ENCODE measurements at places on chromosomes 11 and 22.

DNA sequence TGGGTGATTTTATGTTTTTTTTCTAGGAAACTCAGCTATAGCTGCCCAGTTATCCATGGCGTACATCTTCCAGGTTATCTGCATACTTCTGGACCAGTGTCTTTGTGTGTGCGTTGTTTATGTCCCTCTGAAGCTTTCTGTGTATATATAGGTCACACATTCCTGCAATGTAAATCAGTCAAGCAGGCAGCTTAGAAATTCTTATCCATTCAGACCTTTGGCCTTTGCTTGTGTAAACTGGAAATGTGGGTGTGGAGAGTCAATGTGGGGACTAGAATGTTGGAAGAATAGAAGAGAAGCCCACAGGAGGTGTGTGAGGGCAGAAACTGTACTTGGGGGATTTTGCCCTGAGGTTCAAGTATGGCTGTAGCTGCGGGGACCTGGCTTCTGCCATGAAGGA, 51.7 kb downstream of the BARX2 start:
- no peak for DNase-seq

DNA sequence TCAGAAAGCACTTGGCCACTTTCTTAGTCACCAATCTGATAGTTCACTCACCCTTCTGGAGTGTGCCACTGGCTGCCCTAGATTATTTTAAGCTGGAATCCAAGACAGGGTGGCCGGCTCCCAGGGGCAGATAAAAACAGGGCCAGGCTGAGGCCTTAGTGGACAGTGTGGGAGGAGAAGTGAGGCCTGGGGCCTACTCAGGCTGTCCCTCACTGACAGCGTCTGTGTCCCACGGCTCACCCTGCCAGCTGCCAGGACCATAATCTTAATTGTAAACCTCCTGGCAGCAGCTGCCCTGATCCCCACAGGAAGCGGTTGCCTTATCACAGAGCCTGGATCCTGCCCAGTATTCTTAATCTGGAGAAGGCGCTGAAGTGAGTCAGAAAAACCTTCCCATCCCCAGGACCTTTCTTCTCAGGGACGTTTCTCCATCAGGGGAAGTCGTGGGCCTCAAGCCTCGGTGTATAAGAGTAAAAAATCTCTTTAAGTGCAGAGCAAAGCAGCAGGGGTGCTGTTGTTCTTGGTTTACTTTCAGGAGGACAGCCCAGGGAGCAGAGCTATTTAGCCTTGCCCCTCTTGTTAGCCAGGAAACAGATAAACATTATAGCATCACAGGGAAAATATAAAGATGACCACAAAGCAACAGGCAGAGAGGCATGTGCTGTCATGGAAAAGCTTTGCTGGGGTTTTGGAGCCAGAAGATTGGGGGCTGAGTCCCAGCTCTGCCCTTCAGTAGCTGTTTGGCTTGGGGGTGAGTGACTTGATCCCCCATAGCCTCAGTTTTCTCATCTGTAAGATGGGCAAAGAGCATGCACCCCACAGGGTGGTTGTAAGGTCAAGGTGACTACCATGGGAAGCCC, 39.6 kb downstream of the TSPAN18 start:
- peak; percentile 58 for DNase-seq

- no peak for DNase-seq
Observed at GRCh38 chr11:105401269-105401809, 208.5 kb upstream of the GRIA4 start.

- DNase-seq: no peak
Observed at GRCh38 chr22:29799217-29799680, 32.1 kb downstream of the UQCR10 start.

DNA sequence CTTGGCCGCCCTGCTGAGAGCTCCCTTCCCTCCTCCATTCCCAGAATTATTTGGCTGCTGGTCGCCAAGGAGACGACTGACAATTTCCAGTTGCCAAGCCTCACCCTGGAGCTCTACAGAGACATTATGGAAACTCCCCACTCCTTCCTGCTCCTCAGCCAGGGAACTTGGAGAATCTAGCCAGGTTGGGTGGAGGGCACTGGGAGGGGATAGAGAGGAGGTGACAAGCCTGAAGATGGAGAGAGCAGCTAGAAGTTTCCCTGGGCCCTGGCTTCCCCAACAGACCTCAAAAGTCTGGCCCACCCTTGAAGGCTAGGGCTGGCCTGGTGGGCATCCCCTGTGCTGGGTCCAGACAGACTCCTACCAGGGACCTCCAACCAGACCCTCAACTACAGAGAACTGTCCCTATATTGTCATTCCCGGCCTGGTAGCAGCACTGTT, 6.7 kb upstream of the VSIG10L2 start:
- no peak for DNase-seq

DNA sequence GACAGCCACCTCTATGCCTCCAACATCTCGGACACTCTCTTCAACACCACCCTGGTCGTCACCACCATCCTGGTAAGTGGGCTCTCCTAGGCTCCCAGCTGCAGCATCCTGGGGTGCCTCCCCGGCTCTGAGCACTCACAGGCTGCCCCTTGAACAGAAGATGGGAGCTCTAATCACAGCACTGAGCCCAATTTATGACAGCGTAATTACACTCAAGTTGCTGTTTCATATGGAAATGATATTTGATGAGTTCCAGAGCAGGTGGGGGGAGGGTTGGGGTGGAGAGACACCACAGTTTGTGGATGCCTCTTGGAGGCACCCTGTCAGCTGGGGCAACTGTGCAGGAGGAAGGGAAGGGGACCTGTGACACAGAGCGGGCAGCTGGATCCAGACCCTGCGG, 125.3 kb upstream of the TBCEL start:
- no peak for DNase-seq

- no peak for DNase-seq
Observed at GRCh38 chr11:129815596-129816461, at the start of gene TMEM45B. TMEM45B (plus strand) TSS chr11:129815848; CDS start chr11:129852483, 36,635 bp downstream.

DNA sequence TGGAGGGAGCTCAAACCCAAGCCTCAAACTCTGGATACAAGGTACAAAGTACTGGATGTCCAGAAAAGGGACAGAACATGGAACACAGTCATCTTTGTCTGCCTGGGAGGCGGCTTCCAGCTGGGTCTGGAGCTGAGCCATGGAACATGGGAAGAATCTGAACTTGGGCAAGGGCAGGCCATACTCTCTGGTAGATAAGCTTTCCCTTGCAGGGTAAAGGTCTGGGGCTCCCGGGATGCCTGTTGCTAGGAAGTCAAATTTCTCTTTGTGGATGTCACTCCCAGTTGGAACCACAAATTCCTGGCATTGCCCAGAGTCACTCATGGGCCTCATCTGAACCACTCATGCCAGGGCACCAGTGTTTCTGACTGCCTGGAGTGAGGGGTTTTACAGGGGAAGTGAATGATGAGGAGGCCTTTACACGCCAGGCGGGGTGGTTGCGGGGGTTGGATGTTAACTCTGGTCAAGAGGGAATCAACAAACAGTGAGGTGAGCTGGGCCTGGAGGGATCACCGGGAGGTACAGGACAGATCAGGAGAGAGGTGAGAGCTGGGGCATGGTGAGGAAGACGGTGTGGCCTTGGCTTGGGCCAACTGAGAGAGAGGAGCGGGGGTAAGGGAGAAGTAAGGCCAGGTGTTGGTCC, 5.7 kb downstream of the FTH1 start:
- no peak for DNase-seq
